IMR-90 (cell line): ENCODE measurements at places on chromosomes 11 and 22. TPM values are rescaled to one million over a fixed set of nuclear protein-coding genes. Genes with fewer than 3 reads are reported as not detected.

C22orf42 gene
- not detected in 2 replicates for total RNA-seq

SPI1 gene
- not detected in 2 replicates for total RNA-seq

TYMP gene
- total RNA-seq, result 0.18 and 0.28 TPM in 2 replicates

GRCh38 chr11:116925050-116925449 lies 87.6 kb upstream of the APOA1 start:
- DNase-seq, result no peak

ABTB2 gene
- 0.18 and 0.28 TPM in 2 replicates for total RNA-seq

- DNase-seq, result peak; percentile 65
Measured at GRCh38 chr11:6431861-6432260, 8.9 kb downstream of the HPX start.

- no peak for DNase-seq
Measured at GRCh38 chr11:2681408-2682145, 18.2 kb downstream of the KCNQ1OT1 start.

RASGRP2 gene
- not detected in 2 replicates for total RNA-seq

- no peak for DNase-seq
Measured at GRCh38 chr11:72235351-72236057, 8.5 kb downstream of the PHOX2A start.

AGBL2 gene
- 0.36 and 0.56 TPM in 2 replicates for total RNA-seq

DNA sequence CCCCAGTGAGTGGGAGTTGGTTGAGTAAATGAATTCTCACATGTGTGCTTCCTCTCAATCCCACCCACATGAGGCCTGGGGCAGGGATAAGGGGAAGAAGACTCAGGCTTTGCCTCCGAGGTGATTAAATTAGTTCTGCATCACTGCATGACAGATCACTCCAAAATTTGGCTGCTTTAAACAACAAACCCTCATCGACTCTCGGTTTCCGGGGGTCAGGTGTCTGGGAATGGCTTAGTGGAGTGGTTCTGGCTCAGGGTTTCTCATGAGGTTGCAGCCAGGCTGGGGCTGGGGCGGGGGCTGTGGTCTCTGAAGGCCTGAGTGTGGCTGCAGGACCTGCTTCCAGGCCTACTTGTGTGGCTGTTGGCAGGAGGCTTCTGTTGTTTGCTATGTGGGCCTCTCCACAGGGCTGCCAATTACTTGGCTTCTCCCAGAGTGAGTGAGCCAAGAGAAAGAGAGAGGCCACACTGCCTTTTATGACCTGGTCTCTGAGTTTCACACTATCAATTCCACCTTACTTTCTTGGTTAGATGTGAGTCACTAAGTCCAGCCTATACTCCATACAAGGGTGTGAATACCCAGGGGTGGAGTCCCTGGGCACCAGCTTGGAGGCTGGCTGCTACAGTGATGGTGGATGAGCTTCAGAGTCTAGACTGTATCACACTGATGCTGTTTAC lies 15.9 kb downstream of the MOGAT2 start:
- no peak for DNase-seq

HINFP gene
- total RNA-seq, result 8.1 and 9.1 TPM in 2 replicates

DNA sequence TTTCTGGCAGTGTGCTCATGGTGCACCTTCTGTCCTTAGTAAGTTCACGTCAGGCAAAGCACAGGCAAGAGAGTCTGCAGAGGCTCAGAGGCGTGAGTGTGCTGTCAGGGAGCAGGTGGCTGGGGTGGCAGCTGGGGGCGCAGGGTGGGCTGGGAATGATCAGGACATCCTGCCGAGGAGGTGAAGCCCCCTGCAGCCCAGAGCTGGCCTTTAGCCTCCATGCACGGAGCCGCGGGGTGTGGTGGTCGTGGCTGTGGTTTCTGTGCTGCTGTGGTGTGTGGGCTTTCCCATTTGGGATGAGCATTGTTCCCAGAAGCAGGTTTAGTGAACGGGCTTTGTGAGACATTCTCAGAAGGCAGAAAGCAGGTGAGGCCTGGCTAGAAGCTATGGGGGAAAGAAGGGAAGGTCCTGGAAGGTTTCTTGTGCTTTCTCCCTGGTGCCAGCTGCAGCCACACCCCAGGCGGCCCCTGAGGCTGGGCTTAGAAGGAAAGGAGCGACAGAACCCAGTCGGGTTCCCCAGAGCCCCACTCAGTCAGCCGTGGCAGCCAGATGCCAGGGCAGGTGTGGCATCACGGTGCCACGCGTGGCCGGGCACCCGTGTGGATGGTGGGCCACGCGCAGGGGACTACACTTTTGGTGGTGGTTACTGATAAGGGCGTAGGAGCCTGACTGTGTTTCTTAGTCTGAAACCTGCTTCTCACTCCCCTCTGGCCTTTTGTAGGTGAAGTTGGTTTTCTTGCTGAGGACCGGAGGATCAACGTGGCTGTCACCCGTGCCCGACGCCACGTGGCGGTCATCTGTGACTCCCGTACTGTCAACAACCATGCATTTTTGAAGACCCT lies 32.0 kb downstream of the IGHMBP2 start:
- no peak for DNase-seq

GAS2 gene
- total RNA-seq, result 0.90 and 1.9 TPM in 2 replicates

- DNase-seq, result peak; percentile 92
Measured at GRCh38 chr11:118908901-118909618, 16.7 kb downstream of the BCL9L start.

TRPC6 gene
- total RNA-seq, result 2.3 and 3.1 TPM in 2 replicates

SMC1B gene
- total RNA-seq, result not detected in 2 replicates

GRCh38 chr22:49307481-49307830 lies 520.2 kb downstream of the BRD1 start:
- DNase-seq, result no peak

DNA sequence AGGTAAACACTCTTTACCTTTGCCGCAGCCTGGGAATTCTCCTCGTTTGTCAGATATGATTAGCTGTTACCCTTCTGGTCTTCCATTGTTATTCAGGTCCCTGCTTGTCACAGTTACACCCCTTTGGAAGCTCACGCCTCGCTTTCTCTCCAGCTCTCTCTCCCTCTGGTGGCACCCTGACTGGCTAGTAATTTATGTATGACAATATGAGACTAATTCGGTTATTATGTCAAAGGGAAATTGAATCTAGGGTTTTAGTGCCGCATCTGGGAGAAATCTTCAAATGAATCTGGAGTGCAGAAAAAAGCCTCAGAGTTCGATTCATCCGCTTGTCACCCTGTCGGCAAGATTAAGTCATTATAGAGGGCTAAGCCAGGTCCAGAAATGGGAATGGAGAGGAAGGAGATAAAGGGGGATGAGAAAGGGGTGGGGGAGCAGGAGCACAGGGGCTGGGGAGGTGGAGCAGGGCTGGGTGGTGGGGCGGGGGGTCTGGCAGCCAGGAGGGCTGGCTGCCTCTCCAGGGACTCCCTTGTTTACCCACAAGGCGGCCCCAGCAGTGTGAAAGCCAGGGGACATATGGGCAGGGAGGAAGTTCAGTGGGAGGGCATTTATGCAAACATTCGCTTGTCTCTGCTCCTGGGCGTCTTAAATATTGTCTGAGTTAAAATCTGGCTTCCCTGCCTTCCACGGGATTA lies 179.0 kb upstream of the NECTIN1 start:
- no peak for DNase-seq

DNA sequence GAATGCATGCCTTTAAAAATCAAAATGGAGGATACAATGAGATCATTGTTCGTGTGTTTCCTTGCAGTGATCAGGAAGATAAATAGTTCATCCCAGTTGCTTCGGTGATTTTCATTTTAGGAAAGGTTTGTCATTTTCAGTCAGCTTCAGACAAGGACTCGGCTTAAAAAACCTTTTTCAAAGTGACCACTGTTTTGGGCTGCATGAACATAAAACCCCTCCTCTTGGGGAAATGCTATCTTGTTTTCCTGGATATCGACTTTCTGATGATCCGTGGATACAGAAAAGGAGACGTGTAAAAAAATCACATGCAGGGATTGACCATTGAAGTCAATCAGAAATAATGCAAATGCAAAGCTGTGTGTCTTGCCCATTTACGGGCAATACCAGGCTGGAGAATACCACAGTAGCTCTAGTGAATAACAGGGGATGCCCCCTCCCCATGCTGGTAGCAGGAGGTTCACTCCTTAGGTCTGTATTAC lies 146.8 kb downstream of the MAML2 start:
- no peak for DNase-seq

KRTAP5-8 gene
- not detected in 2 replicates for total RNA-seq

- DNase-seq, result no peak
Measured at GRCh38 chr11:113904379-113905101, at the start of gene HTR3B. Gene HTR3B, plus strand, starts transcription at chr11:113904796. Its CDS starts 138 bp downstream, at chr11:113904934.

PIK3IP1 gene
- total RNA-seq, result 12.9 and 13.3 TPM in 2 replicates

HTR3A gene
- total RNA-seq, result not detected in 2 replicates

DNA sequence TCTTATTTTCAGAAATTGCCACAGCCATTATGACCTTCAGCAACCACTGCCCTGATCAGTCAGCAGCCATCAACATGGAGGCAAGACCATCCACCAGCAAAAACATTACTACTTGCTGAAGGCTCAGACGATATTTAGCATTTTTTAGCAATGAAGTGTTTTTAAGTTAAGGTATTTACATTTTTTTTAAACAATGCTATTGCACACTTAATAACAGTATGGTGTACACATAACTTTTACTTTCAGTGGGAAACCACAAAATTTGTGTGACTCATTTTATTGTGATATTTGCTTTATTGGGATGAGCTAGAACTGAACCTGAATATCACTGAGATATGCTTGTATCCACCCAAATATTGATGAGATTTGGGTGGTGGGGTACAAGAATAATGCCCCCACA lies 110.9 kb downstream of the TSPAN18 start:
- DNase-seq, result peak; percentile 73

APOL4 gene
- total RNA-seq, result not detected in 2 replicates

GRCh38 chr22:40189997-40190396 lies 12.3 kb downstream of the TNRC6B start:
- peak; percentile 26 for DNase-seq

- DNase-seq, result no peak
Measured at GRCh38 chr11:66242095-66242765, 26.2 kb upstream of the RAB1B start.

- DNase-seq, result peak; percentile 62
Measured at GRCh38 chr11:12441231-12441861, 64.0 kb downstream of the PARVA start.

DNA sequence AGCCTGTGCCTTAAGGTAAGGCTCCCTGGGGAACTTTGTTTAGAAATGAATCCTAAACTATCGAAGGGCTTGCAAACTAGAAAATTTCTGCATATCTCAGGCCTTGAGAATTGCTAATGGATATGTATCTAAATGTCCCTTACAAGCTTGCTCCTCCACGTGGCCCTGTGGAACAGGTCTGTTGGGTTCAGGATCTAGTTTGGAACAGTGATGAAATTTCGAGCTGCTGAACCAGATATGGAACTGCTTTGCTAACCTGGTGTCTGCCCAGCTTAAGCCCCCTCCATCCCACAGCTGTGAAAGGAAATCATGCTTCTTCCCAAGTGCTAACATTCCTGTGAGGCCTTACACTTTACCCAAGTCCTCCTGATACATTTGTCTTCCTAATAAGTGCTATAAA lies 11.6 kb downstream of the SREBF2 start:
- no peak for DNase-seq

- peak; percentile 93 for DNase-seq
Measured at GRCh38 chr11:119481021-119481666, 58.2 kb upstream of the THY1 start.

FZD4 gene
- total RNA-seq, result 7.7 and 10.3 TPM in 2 replicates

DNA sequence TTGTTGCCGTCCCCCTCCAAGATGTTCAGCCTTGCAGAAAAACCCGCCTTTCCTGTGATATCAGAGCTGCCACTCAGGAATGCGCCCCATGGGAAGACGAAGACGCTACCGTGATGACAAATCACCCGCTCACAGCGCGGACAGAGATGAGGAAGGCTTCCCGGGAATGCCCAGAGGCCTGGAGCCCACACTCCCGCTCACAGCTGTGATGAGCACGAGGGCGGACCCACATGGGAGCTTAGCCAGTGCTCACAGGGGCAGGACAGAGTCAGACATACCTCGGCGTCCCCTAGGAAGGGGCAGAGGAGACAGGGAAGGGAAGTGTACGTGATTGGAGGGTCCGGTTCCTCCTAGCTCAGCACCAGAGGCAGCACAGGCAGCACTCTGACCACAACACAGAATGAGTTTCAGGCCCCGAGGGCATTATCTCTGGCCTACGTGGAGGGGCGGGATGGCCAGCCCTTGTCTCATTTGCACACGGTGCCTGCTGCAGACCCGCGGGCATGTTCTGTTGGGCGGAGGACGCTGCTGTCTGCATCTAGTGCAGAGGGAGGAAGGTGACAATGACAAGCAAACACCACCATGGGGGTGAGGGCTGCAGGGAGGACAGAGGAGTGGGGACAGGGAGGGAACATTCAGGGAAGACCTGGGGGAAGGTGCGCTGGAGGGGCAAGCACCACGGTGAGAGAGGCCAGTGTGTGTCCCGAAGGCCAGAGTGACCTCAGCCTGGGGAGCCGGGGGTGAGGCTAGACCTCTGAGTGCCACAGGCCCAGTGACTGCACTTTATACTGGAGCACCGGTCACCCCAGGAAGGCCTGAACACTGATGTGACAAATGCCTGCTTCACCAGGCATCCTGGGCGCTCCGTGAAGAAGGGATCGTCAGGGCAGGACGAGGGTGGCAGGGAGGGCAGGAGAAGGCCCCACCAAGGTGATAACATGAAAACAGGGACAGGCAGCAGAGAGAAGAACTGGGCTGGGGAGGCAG lies 79.6 kb downstream of the CELSR1 start:
- DNase-seq, result peak; percentile 64

BATF2 gene
- total RNA-seq, result 0.36 and 0.56 TPM in 2 replicates

- DNase-seq, result no peak
Measured at GRCh38 chr22:19872779-19873137, 18.1 kb upstream of the GNB1L start.

RTN3 gene
- total RNA-seq, result 31.2 and 42.5 TPM in 2 replicates

DNA sequence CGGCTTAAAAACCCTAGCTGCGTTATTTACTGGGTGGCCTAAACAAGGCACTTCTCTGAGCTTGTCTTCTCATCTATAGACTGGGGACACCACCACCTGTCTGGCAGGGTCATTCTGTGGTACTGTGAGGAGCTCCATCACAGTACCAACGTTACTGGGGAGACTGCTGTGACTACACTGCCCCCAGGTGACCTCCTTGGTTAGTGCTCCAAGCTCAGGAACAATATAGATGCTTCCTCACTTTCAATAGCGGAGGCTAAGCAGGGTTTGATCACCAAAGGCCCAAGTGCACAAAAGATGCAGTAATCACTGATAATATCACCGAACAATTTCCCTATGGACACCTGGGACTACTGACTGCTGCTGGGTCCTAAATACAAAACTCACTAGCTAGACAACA lies 18.8 kb downstream of the PRPF19 start:
- peak; percentile 61 for DNase-seq

DLG2 gene
- 0.36 and 0.56 TPM in 2 replicates for total RNA-seq

OR6T1 gene
- not detected in 2 replicates for total RNA-seq

- peak; percentile 31 for DNase-seq
Measured at GRCh38 chr22:37048133-37048532, 3.4 kb upstream of the KCTD17 start.

GRCh38 chr11:34165786-34166555 lies 60.5 kb downstream of the NAT10 start:
- DNase-seq, result no peak

CLP1 gene
- total RNA-seq, result 24.0 and 26.7 TPM in 2 replicates

- DNase-seq, result peak; percentile 62
Measured at GRCh38 chr11:17381156-17381555, 7.3 kb downstream of the KCNJ11 start.

- peak; percentile 38 for DNase-seq
Measured at GRCh38 chr11:64321533-64321932, 3.6 kb downstream of the PRDX5 start.
